ENCODE measurements at places on chromosomes 1 and 21.

DNA sequence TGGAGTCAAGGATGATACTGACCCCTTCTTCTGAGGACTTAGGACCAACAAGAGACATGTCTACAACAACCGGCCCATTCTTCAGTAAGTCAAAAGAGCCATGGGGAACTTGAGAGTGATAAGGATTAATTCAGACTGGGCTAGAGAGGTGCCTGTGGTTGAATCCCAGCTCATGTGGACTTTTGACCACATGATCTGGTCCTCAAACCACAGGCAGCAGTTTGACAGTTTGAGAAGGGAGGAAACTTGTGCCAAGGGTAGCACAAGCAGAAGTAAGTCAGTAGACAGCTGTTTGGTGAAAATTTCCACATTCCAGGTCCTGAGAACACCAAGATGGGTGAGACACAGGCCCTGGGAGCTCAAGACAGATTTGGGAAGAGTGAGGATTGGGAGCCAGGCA is 19.8 kb downstream of the SH3BP5L start:
- DNase-seq, result peak; percentile 75

DNA sequence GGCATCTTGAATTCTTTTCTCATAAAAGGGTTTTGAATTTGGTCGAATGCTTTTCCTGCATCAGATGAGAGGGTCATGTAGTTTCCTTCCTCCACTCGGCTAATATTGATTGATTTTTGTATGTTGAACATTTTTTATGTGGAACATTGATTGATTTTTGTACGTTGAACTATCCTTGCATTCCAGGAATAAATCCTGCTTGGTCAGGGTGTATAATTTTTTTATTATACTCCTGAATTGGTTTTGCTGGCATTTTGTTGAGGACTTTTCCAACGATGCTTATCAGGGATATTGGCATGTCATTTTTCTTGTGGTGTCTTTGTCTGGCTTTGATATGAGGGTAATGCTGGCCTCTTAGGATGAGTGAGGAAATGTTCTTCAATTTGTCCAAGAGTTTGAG is 8.5 kb downstream of the TMEM240 start:
- DNase-seq, result no peak

DNA sequence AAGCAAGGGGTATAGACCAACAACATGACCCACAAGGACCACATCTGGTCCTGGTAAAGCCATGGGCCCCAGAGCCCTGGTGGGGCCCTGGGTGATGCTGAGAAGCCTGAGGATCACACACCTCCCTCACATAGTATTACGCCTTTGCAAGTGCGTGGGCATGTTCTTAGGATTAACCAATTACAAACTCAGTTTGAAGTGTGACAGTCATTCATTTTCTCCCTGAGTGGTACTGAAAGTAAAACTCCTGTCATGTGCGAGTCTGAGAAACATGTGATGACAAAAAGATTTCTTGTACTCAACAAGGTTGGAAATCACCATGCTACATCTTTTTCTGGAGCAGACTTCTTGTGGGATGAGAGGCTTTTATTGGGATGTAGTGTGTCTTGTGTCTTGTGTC is 315.3 kb upstream of the DUSP10 start:
- no peak for DNase-seq

- DNase-seq, result no peak
Measured at GRCh38 chr1:2623571-2624337, 9.1 kb downstream of the MMEL1 start.

DNA sequence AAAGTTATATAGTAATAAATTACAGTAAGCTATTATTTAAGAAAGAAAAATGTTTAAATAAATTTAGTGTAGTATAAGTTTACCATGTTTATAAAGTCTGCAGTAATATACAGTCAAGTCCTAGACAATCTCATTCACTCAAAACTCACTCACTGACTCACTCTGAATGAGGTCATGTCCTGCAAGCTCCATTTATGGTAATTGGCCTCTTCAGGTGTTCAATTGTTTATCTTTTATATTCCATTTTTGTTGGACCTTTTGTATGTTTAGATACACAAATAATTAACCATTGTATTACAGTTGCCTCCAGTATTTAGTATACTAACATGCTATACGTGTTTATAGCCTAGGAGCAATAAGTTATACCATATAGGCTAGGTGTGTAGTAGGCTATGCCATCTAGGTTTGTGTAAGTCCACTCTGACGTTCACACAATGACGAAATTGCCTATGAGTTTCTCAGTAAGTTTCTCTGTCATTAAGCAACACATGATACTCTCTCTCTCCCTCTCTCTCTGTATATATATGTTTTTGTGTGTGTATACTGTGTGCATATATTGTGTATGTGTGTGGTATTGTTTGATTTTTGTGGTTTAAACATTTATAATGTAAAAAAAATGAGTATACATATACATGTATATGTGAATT is 161.2 kb downstream of the NCAM2 start:
- no peak for DNase-seq

- DNase-seq, result no peak
Measured at GRCh38 chr1:243407284-243408018, 151.6 kb downstream of the SDCCAG8 start.

DNA sequence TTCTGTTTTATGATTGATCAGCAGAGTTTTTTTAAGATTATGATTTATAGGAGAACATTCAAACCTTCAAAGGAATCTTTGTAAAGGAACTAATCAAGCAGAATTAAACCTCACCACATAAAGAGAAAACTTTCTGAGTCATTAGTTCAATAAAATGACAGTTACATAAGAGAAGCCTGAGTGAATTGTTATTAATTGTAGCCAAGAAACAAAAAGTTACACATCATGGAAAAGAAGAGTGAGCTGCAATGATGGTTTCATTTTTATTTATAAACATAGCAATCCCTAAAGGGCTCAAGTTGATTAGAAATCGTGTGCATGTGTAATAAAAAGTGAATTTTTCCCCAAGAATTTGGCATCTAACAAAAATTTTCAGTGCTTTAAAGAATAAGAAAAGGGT is 731.4 kb downstream of the LTN1 start:
- no peak for DNase-seq

DNA sequence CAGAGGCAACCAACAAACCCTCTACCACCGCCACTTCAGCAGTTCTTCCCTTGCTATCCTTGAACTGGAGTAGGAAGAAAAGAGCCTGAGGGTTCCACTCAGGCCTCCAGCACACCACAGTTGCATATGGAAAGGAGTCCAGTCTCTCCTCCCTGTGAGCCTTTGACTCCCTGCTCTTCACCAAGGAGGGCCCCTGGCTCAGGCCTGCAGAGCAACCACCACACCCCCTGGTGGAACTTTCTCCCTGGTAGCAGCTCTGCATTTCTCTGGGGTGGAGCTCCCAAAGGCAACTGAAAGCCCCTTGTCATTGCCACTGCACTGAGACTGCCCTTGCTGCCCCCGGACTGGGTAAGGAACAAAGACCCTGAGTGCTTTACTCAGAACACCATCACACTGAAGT is 1021.5 kb upstream of the ADGRL2 start:
- no peak for DNase-seq

DNA sequence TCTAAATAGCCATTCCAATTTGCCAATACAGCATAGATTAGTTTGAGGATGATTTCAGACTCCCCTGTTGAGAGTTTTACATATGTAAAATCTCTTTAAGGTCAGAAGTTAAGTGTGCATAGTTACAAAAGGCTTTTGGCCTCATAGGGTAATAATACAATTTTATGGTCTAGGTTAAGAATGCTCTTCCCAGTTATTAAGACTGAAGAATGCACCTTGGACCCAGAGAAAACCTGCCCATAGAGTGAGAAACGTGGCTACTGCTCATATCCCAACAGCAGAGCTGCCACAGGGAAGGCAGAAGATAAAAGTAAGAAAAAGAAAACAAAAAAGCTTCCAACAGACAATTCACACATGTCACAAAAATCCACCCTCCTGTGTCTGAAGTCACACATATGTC is 255.9 kb downstream of the LMO4 start:
- no peak for DNase-seq

- DNase-seq, result no peak
Measured at GRCh38 chr1:178916448-178917174, 45.7 kb upstream of the ANGPTL1 start.

DNA sequence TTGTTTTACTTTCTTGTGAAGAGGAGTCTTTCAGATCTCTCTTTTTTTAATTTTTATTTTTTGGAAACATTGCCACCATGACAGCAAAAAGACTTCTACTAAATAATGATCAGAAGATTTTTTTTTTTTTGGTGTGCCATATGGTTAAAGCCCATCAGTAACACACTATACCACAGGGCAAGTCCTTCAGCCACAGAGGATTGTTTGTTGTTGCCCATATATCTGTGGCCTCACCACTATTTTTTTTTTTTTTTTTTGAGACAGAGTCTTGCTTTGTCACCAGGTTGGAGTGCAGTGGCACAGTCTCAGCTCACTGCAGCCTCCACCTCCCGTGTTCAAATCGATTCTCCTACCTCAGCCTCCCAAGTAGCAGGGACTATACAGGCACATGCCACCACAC is 29.2 kb downstream of the UAP1 start:
- no peak for DNase-seq

DNA sequence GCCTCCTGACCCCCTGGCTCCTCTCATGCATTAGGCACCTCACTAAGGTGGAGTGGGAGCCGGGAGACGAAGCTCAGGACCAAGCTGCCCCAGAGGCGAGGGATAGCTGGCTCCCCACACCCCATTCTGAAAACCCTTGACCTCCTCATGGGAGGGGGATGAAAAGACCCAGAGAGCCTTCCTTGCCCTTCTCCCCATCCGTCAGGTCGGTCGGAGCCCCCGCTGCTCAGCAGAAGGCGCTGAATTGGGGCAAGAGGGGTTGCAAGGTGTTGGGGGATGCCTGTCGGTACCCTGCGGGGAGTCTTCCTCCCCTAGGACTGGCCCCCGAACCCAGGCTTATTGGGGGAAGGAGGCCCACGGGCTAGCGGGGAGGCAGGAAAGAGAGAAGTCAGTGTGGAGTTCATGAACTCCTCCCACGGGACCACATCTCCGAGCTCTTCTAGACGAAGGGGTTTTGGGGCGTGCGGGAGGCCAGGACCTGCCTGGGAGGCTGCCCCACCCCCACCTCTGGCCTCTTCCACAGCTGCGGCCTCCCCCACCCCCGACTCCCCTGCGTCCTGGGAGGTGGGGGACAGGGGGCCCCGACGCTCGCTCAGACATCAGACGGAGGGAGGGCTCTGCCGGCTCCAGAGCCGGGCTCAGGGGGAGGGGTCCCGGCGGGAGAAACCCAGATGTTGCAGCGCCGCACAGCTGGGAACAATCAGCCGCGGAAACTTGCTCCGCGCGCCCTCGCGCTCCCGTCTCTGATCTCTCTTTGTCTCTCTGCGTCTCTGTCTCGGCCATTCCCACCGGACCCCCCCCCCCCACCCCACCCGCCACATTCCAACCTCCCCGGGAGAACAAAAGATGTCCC is 719 bp downstream of the MFAP2 start:
- DNase-seq, result no peak

DNA sequence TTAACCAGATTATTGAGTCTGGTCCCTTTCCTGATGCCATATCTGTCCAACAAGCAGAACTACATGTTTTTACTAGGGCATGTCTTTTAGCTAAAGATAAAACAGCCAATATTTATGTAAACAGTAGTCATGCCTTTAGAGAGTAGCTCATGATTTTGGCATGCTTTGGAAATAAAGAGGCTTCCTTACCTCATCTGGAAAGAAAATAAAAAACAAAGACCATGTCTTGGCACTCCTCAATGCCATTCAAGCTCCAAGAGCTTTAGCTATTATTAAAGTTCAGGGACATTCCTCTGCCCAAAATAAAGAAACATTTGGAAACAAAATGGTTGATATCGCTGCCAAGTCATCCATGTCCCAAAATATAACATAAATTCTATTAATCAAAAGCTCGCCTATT is 202.4 kb downstream of the URB2 start:
- no peak for DNase-seq

DNA sequence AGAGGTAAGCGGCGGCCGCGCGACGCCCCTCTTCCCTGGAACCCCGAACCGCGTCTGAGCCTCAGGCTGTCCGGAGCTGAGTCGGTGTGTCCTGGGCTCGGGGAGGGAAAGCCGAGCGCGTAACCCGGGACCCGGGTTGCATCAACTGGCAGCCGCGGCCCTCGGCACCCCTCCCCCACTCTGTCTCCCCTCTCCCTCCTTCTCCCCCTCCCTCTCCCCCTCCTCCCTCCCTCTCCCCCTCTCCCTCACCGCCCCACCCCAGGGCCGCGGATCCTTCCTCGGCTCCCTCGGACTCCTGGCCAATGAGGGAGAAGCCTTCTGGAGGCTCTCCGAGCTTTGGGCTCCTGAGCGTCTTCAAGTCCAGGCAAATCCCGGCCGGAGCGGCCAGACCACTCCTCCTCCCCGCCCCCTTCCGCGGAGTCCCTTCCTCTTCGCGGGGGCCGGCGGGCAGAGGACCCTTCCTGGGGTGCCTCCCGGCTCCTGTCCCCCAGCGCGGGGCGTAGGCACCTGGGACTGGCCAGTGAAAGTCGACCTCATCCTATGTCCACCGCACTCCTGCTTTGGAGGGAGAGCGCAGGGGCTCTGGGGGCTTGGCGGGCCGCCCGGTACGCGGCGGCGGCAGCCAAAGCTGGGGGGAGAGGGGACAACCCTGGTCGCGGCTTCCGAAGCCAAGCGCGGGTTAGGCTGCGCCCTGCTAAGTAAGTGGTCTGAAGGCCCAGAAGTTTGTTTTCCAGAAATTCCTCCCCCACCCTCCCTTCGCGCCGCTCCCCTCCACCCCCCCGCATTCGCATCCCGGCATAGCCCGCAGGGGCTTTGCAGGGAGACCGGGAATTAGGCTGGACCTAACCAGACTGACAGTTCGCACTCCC is 850 bp downstream of the SESN2 start:
- peak; percentile 56 for DNase-seq

- DNase-seq, result no peak
Measured at GRCh38 chr1:27364696-27365371, 1.9 kb downstream of the MAP3K6 start.

DNA sequence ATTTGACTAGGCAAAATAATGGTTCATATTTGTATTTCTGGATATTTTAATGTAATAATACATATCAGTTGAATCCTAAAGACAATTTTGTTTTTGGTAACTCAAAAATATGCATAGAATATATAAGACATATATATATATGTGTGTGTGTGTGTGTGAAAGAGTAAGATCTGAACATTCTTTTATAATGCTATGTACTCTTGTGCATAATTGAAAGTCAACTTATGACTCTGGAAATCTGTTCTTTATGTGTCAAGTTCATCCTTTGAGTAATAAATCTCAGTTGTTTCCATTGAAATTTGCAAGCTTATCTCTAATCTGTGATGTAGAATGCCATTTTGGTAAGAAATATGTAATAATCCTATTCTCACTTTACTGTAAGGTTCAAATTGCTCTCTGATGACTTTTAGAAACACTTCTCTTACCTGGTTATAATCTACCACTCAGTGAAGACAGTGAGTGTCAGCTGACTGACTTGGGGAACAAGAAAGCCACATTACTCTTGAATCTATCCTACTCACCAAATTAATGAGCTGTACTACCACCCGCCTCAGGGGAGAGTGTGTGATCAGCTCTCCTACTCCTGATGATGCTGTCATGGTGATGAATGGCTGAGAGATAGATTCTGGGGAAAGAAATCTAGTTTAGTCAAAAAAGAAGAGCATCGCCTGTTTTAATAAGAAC is 15.0 kb upstream of the NEK7 start:
- DNase-seq, result no peak

DNA sequence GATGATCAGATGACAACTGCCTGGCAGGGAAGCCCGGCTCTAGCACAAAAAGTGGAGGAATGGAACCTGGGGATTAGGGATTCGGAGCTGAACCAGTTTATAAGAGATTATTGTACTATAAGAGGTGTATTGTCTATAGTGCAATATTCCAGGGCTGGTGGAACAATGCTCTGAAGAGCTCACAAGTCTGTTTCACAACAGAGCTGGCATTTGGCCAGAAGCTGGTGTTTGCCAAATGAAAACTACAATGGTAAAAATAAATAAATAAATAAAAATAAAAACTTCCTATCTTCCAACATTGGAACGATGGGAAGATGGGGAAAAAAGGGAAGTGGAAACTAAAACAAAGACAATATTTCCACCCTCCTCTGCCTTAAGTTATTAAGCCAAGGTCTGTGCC is 73.5 kb downstream of the CHODL start:
- DNase-seq, result no peak

All from suppressor macrophage (primary cell).